Activated CD4-positive, CD25-positive, alpha-beta regulatory T cell treated with anti-CD3 and anti-CD28 coated beads, Interleukin-2, amount 50 U/mL, for 24 hours (primary cell): ENCODE measurements at places on chromosomes 7 and 10.

DNA sequence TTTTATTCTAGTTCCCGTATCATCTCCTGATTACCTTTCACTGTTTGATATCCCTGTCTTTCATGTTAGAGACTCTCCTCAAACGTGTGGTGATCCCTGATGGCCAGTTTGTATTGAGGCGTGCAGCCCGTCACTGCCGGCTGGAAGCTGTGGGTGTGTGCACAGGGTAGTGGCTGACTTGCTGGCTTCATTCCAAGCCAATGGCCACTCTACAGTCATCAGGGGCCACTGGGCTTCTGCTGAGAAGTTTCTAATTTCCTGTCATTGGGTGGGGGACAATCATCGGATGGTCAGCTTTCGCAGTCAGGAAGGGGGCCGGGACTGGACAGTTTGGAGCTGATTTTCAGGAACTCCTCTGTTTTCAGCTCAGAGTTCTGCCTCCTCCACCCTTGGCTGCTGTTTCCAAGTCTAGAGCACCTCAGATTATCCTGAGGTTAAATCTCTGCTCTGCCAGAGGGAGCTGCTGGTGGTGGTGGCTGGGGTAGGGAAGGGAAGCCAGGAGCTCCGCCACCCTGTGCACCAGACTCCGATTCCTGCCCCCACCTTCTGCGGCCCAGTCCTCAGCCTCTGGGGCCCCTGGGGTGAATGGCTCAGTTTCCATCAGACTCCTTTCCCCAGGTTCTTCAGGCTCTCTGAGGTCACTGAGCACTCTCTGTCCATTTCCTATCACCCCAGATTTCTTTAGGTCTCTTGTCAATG lies 34.9 kb downstream of the BAIAP2L1 start:
- ATAC-seq: no peak

- no peak for ATAC-seq
Measured at GRCh38 chr10:19785366-19785765, 30.9 kb upstream of the PLXDC2 start.

- ATAC-seq: no peak
Measured at GRCh38 chr10:86956195-86956847, 1.1 kb downstream of the MMRN2 start.

- ATAC-seq: no peak
Measured at GRCh38 chr7:88324699-88325098, 18.0 kb upstream of the STEAP4 start.

DNA sequence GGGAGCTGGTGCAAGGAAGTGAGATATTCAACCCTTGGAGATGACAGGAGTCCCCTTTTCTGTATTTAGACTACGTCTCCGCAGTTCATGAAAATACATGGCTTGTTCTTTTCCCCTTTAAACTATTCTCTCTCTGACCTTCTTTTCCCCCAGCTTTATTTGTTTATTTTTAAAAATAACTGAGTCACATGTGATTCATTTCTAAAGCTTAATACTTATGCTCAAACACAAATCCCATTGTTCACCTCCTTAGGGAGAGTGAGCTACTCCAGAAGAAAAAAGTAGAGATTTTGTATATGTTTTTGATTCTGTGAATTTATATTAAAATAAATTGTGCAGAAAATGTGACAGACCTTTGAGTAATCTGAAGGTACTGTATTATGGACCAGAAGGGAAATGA lies 35.9 kb upstream of the FZD1 start:
- no peak for ATAC-seq

DNA sequence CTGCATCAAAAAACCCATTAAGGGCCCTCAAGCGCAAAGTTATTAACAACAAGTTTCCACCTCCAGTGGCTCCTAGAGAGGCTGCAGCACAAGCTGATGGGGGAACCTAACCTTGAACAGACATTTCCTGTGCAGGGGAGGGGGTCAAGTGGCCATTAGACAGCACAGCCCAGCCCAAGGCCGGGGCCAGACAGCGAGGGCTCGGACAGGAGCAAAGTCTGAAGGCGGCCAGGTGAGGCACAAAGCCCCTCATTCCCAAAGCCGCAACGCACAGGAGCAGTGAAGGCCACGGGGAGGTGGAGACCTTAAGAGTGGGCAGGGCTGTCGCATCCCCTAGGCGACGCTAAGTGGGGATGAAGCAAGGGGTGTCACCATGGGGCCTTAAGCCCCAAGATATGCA lies 73.2 kb upstream of the ZNF746 start:
- no peak for ATAC-seq

GRCh38 chr7:22660732-22661131 lies 66.3 kb upstream of the IL6 start:
- ATAC-seq: no peak

GRCh38 chr10:128843972-128844371 lies 623.1 kb upstream of the MGMT start:
- no peak for ATAC-seq

- no peak for ATAC-seq
Measured at GRCh38 chr10:61398366-61399129, 54.6 kb downstream of the TMEM26 start.

DNA sequence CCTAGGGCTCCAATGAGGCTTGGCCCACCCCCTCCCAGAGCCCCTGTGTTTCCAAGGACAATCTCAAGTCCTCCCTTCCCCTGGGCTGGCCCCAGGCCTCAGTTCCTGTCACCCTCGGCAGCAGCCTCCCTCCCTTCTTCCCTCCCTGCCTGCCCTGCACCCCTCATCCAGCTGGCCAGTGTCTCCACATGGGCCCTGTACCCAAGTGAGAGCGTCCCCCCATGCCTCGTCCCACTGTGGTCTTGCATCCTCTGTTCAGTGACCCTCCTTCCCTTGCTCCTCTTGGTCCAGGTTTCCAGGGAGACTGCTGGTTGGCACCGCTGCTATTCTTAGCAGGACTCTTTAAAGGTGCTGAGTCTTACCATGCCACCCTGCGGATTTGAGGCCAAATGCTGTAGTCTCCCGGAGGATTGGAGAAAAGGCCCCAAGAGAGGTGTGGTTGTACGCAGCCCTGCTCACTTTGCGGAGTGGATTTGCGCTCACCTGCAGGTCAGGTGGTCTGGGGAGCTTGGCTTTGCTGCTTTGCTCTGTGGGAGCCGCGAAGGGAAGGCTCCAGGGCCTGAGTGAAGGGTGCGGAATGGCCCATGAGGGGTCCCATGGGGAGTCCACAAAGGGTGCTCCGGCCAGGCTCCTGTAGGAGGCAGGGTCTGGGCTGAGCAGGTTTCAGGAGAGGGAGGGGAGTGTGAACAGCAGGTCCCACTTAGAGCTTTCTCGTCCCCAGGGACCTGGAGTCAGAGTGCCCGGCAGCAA lies 519.2 kb downstream of the TCERG1L start:
- no peak for ATAC-seq

- ATAC-seq: no peak
Measured at GRCh38 chr10:122665329-122665860, 34.3 kb downstream of the C10orf120 start.

GRCh38 chr10:91887272-91888076 lies 21.8 kb downstream of the FGFBP3 start:
- ATAC-seq: peak; percentile 57

GRCh38 chr7:141891336-141891735 lies 24.9 kb upstream of the OR9A4 start:
- ATAC-seq: no peak

GRCh38 chr10:58087896-58088295 lies 179.8 kb downstream of the IPMK start:
- no peak for ATAC-seq

DNA sequence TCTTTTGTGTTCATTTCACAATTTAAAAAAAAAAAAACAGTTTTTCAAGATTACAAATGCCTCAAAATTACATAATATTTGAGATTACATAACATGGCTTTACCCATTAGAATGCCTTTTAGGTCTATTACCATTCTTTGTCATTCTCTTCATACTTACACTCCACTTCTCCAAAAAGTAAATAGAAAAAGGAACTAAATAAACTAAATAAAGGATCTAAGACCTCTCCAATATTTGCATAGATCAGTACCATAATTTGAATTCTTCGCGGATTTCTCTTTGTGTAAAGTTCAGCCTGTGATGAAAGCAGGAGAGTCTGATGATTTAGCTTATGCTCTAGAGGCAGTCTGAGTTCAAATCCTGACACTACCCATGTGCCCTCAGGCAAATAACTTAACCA lies 56.4 kb upstream of the C1GALT1 start:
- ATAC-seq: no peak

DNA sequence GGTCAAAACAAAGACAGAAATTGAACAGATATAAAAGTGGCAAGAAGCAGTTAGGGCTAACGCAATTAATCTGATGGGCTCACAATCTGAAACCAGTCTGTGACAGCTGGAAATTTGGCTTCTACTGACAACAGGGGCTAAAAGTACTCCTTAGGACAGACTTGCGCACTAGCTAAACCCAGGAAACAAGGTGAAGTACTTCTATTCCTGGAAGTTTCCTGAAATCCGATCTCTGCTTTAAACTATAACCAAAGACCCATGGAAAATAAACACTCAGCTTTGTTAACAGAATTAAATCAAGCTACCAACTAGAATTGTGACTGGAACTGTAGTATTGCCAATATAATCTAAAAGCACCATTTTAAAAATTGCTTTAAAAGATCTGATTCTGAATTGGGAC lies 520.2 kb upstream of the ZWINT start:
- ATAC-seq: no peak

DNA sequence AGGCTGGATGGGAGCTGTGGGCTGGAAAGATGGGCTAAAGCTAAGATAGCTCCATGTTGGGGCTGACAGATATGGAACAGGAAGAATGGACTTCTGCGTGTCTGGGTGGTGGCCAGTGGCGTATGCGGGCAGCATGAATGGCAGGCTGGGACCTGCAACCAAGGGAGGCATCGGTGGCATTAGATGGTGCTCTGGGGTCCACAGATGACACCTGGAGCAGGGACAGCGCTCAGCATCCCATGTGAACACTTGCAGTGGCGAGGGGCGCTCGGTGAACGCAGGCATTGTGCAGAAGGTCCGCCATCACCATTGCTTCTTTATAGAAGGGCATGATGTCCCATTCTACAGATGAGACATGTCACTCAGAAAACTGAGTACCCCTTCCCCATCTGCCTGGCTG lies 21.0 kb upstream of the SMARCD3 start:
- ATAC-seq: no peak

GRCh38 chr7:2099048-2099957 lies 133.4 kb downstream of the MAD1L1 start:
- ATAC-seq: peak; percentile 55

DNA sequence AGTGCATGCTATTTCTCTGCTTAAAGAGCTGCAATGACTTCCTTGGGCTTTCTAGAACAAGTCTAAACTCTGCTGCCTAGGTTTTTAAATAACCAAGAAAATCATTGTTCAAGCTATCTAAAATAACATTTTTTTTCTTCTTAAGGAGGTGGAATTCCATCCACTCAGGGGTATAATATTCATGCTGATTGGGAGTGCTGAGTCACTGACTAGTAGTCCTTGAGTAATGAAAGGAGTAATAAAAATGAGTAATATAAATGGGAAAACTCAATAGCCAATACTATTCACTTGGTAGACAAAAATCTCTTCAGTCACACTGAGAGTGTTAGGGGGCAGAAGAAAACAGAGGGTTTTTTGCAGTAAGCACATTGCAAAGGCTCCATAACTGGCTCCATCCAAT lies 72.0 kb downstream of the GFRA1 start:
- no peak for ATAC-seq

DNA sequence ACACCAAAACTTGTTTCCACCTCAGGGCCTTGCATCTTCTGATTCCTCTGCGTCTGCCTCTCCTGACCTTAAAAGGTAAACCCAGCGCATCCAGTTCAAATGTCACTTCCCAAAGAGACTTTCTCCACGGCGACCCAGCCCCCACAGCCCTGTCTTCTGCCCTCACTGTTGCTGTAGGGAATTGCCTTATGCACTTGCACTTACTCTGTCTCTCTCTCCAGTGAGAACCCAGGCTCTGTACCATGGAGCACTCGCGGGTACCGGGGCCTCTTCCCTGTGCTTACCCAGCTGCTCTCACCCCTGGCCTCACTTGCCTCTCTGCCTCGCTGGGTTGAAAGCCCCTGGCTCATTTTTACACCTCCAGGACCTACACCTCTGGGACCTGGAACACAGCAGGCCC lies 48.4 kb downstream of the AOC1 start:
- no peak for ATAC-seq

- no peak for ATAC-seq
Measured at GRCh38 chr10:90318659-90319058, 539.2 kb downstream of the HTR7 start.

DNA sequence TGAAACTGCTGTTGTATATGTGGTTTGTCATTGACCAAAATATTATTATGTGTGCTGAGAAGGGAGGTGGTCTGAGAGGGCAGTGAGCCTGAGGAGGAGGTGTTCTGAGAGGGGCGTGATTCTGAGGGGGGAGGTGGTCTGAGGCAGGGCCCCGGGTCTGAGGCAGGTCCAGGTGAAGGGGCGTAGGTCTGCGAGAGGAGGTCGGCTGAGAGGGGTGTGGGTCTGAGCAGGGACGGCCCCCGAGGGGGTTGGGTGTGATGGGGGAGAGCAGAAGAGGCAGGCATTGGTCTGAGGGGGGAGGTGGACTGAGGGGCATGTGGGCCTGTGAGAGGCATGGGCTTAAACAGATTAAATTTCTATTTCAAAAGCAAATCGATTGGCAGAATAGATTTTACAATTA lies 32.4 kb downstream of the AKR1C4 start:
- ATAC-seq: no peak

DNA sequence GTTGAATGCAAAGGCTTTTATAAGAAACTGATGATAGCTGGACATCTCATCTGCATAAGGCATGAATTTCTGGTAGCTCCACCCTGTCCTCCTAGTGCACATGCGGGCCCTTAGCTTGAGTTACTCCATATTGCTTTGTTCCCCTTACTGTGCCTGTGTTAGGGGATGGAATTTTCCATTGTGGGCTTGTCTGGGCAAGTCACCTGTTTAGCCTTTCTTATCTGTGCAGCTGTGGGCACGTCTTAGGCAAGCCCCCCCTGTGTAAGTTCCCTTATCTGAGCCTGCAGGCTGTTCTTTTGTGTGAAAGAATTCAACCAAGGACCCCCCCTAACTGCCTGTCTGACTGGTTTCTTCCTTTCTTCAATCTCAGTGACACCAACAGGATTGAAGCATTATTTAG lies 14.5 kb upstream of the CROT start:
- no peak for ATAC-seq

- ATAC-seq: no peak
Measured at GRCh38 chr7:43117095-43117494, 4.6 kb downstream of the HECW1 start.

- no peak for ATAC-seq
Measured at GRCh38 chr7:47332213-47332612, 249.7 kb downstream of the TNS3 start.

GRCh38 chr7:150800581-150801241 lies at the start of gene TMEM176A:
TMEM176A (plus strand) TSS chr7:150800769; CDS start chr7:150801551, 782 bp downstream.
- ATAC-seq: peak; percentile 20
